Foreskin keratinocyte (primary cell): ENCODE measurements at places on chromosomes 13 and 19.

GRCh38 chr19:54256250-54257115, 590 bp downstream of the LILRB5 start:
- no peak for DNase-seq

DNA sequence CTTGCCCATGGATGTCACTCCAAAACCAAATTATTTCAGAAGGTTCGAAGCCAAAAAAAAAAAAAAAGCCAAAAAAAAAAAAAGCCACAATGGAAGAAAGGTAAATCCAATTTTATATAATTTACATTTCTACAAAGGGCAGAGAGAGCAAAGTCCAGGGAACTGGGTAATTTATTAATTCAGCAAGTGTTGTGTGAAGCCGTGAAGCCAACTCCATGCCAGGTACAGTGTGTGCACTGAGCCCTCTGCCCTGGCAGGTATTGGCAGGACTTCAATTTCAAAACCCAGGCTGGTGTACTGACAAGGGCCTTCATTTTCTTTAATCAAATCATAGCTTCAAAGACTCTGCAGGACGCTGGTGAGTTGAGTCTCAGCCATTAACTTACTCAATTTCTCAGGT, 5.5 kb upstream of the RFPL4A start:
- DNase-seq: no peak

DNA sequence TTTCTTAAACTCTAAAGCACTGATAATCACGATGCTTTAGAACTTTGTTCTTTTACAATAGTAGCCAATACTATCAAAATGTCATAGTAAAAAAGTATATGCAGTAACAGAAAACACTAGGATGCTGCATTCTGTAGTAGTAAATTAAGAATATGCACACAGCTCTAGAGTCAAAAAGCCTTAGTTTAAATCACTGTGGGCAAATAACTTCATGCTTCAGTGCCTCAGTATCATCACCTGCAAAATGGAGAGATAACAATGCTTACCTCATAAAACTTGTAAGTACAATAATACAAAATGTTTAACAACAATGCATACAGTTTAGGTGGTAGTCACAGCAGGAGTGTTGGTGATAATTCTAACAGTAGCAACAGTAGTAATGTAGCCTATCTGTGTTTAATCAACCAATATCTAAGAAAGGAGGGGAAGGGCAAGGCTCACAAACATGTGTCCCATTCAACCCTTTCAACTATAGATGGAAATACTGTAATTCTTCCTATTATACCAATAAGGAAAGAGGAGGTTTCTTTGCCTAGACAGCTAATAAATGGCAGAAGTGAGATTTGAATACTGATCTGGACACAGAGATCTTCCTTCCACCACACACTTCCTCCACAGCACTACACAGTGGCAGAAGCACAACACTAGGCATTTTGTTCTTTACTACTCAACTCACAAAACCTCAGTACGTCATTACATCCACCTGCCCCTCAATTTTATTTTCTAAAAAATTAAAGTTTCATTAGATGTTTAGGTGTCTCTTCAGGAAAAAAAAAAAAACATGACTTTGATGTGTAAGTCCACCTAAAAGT, 4.6 kb downstream of the RBM26 start:
- DNase-seq: no peak

DNA sequence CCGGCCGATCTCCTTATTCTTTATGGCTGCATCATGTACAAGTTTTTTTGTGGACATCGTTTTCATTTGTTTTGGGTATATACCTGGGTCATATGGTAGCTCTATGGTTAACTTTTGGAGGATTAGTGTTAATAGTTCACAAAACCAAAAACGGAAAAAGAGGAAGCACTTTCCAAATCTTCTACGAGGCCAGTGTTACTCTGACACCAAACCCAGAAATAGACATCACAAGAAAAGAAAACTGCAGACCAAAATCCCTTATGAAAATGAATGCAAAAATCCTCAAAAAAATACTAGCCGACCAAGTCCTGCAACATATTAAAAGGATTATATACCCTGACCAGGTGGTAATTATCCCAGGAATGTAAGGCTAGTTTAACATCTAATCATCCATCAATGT, 29.8 kb downstream of the ADGRE2 start:
- DNase-seq: no peak

DNA sequence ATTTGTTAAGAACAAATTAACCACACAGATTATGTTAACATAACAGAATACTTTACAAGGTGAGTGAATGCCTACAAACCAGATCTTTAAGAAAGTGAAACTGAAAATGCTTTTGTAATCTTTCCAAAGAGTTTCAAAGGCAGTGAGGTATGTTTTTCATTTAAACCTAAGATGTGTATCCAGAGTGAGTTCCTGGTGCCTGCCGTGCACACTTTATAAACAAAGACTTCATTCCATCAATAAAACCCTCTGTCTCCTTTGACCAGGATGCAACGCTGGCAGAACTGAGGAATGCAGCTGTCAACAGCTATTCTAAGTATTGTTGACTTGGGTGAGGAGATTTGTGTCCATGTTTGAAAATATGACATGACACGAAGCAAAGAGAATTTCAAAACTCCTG, 344.6 kb downstream of the DNAJC15 start:
- no peak for DNase-seq

DNA sequence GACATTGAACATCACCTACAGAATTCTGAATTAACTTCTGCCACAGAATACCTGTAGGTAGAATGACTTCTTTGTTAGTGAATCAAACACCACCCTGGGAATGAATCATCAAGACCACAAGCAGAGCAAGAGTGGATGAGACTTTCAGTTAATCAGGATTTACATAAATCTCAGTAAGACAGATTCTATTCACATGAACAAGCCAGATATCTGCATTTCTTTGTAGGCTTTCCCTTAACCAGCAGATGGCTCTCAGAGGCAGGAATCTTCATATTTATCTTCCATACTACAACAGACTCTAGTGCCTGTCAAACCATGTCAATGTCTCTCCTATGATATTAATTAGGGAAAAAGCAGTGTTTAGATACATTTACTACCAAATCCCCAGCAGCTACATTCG, 412.1 kb downstream of the KLF12 start:
- peak; percentile 89 for DNase-seq

DNA sequence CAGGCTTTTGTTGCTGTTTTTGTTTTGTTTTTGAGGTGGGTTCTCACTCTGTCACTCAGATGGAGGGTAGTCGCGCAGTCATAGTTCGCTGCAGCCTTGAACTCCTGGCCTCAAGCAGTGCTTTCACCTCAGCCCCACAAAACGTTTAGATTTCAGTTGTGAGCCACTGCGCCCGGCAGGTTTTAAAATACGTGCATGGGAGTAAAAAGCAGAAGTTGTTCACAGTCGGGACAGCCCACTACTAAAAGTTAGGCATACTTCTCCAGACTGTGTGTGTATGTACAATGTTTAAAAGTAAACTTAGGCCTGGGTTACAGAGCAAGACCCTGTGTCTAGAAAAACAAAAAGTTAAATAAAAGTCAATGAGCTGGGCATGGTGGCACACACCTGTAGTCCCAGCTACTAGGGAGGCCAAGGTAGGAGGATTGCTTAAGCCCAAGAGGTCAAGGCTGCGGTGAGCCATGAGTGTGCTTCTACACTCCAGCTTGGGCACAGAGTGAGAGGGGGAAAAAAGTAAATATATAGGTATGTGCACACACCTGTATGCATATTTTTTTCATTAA, 6.1 kb downstream of the SAFB start:
- no peak for DNase-seq

DNA sequence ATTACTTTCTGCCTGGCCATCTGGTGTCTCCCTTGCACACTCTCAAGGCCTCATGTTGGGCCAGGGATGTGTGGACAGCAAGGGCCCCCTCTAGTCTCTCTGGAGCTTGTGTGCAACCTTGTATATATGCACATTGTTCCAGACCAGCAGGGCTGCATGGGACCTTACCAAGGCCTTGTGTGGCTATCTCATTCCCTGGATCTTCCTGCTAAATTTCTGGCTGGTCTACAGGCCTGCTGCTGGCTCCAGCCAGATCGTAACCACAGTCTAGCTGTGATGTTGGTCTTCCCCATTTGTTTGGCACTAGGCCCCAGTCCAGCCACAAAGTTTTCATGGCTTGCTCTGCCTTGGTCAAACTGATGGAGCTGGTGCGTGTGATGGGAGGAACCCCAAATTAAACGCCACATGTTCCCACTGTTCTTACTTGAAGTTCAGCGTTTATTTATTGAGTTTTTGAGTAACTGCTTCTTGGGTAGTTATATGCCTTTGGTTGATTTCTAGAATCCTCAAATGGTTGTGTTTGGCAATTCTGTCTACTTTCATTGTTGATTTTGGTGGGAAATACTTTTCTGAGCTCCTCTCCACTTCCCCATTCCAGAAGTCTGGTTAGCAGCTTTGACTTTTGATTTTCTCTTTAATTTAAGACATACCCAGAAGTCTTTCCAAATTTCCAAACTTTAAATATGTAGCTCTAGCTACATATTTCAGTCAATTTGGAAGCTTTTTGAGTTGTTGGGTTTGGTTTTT, 56.4 kb downstream of the SIPA1L3 start:
- no peak for DNase-seq

DNA sequence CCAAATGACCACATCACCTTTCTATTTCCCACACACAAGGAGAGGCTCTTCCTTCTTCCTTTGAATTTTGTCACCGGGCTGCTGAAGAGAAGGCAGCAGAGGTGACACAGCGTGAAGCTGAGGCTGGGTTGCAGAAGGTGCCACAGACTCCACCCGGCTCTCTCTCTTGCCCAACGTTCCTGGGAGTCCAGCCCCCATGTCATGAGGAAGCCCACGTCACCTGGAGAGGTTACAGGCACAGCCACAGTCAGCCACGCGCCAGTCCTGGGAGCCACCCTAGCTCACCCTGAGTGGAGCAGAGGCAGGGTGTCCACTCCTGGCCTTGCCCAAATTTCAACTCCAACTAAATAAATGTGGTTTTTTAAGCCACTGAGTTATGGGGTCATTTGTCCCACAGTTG, 4.8 kb upstream of the TMEM255B start:
- no peak for DNase-seq

DNA sequence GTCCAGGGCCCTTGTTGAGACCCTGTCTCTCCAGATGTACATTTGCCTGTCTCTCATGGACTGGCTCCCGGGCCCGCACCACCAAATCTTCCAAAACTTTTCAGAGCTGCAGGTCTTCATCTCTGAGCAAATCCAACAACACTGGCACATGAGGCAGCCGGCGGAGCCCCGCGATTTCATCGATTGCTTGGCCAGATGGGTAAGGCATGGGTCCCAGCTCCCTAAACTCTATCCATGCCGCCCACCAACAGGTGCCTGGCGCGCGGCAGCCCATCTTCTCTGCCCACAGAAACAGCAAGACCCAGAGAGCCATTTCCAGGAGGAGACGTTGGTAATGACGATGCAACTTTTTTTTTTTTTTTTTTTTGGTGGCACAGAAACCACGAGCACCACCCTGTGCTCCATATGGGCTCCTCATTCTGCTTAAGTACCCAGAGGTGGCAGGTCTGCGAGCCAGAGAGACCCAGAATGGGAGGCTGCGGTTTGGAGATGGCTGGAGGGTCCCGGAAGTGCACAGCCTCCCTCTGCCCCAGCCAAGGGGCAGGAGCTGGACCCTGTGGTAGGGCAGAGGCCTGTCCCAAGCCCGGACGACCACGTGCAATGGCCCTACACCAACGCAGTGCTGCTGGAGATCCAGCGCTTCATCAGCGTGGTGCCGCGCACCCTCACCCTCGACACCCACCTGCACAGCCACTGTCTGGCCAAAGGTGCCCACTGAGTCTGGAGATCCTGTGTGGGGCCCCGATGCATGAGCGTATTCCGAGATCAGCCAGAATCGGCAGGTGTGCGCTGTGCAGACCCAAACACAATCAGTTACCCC, 22.6 kb downstream of the CYP2F1 start:
- DNase-seq: no peak

GRCh38 chr13:73351730-73352129, 292.9 kb downstream of the KLF5 start:
- no peak for DNase-seq

DNA sequence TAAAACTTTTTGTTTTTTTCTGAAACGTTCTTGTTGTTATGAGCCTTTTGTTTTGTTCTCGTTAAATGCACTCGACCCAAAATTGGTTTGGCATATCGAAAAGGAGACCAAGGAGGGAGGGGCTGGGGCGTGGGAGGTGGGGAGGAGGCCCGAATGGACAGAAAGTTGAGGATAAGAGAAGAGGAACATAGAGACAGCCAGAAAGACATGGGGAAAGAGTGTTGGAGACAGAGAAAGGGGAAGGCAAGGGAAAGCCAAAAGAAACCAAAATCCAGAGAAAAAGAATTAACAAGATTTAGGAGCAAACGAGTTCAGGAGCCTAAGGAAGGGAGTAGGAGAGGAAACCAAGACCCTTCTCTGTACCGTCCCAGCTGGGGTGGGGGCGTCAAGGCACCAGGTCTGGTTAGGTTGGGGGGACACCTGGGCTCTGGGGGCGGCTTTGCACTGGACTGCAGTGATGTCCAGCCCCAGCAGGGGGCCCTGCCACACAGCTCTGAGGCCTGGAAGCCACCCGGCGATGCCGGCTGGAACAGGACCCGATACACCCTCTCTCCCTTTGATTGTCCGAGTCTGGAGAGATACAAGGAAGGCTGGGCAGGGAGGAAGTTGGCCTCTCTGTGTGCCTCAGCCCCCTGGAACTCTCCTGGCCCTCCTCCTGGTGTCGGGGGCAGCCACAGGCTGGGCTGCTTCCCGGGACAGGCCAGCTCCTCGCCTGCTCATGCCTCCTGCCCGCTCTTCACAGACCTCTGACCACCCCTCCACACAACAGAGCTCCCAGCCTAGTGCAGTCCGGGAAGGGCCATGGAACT, 11.6 kb upstream of the ASF1B start:
- DNase-seq: no peak

GRCh38 chr19:35986664-35987570, 8.1 kb upstream of the SDHAF1 start:
- DNase-seq: no peak

DNA sequence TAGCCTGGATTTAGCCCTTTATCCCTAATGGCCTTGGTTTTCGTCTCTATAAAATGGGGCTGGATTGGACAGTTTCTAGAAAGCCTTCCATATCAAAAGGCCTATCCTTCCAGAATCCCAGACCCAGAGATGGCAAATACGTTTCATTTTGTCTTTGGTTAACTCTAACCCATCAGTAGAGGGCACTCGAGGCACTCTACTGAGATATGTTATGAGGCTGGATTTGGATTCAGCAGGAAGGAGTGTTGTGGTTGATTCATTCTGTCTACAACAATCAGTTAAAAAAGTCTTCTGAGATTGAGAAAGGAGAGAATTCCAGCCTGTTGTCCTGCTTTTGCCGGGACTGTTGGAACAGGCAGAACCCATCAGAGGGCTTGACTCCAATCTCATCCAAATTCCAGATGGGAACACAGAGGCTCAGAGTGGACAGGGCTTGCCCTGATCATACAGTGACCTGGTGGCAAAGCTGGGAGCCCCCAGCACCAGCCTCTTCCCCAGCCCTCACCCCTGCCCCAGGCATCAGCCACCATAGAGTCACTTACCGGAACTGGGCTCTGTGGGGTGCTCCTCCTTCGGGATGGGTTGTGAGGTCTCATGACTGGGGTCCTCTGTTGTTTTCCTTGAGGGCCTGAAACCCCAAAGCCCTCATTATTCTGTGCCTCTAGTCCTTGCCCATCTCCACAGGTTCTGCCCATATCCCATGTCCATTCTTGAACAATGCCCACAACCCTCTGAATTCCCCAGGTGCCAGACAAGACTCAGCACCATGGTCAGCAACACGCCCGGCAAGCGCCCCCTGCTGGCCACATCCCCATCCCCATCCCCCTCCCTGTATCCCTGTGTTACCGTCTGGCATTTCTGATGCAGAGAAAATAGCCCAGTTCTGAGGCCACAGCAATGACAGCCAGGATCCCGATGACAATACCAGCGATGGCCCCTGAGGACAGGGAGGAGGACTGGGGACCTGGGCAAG, 12.3 kb upstream of the ZNF180 start:
- peak; percentile 32 for DNase-seq

- DNase-seq: no peak
Observed at GRCh38 chr19:49189259-49189658, 31.7 kb downstream of the TRPM4 start.

- peak; percentile 67 for DNase-seq
Observed at GRCh38 chr19:19034204-19034624, 811 bp downstream of the ARMC6 start.
